RCC 7860 (cell line): ENCODE measurements at places on chromosomes 11 and 22.

GRCh38 chr11:65912845-65913244 is 6.0 kb downstream of the C11orf68 start:
- DNase-seq = peak; percentile 79

DNA sequence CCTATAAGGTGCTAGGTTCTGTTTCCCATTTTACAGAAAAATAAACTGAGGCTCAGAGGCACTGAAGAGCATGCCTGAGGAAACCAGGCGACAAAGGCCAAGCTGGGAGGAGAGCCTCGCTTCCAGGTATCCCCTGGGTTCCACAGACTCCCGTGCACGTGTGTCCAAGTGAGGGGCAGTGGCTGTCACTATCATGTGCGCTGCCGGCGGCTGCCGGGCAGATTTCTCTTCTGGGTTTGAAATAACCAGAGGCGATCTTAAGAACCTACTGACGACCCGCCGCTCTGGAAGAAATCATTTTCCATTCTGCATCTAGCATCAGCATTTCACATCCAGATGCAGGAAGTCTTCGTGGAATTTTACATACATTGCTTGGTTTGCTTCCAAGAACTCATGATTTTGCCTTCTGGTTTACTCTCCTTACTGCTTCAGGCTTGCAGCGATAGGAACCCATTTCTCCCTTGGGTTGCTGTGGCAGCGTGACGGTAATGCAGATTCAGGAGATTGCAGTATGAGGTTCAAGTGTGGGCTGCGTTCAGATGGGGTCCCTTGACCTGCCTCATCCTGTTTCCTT is 28.6 kb downstream of the ARHGAP8 start:
- DNase-seq = no peak

GRCh38 chr22:44214764-44215163 is 34.0 kb downstream of the PARVG start:
- no peak for DNase-seq

- DNase-seq = peak; percentile 41
Observed at GRCh38 chr11:27485930-27486773, 13.6 kb upstream of the LGR4 start.

DNA sequence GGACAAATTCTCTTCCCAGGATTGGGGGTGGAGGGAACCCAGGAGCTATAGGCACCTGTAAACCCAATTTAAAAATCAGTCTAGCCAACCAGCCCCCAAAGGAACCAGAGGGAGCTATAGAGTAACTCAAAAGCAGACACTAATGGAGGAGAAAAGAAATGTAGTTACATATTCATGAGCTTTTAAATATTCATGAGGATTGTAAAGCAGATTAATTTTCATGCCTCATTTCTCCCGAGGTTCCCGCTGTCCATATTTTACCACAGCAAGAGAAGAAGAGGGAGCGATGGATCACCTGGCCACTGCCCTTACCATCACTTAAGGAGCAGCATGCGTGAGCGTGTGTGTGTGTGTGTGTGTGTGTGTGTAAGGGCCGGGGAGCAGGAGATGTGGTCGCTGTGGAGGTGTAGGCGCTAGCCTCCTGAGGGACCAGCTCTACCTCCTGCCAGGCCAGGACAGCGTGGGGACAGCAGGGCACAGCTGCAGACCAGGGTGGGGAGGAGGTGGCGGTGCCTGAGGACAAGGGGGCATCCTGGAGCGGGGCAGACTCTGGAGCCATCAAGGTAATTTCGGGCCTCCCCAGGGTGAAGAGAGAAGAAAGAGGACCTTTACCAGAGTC is 100.7 kb upstream of the THY1 start:
- DNase-seq = no peak

DNA sequence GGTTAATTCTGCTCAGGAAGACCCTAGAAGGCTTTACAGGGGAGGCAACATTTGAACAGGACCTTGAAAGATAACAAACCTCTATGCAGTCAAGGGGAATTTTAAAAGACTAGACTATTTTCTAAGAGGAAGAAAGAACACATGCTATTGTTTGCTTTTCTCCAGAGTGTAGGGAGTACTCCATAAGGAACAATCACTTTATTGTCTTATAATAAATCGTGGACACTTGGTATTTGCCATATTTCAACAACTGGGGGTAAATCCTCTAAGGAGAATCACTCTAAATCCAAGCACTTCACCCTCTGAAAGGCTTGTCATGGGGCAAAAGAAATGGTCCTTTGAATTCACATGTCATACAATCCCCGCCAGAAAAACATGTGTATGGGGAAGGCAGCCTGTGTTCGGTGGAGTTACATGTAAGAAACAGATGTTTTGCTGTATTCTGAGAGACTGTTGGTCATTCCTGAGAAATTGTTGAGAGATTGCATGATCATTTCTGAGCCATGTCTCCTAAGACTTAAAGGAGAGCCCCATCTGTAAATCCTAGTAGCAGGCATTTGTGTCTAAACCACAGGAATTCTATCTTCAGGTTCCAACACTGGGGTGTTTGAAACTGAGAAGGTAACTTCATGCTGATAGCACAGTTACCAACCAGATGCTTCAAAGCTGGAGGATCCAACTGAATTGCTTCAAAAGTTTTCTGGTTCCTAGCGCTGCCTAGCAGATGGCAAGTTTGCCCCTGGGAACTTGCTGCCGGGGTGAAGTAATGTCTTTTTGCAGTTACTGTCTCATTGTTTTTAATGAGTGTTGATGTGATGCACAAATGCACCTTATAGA is 66.8 kb downstream of the FZD4 start:
- no peak for DNase-seq

- DNase-seq = no peak
Observed at GRCh38 chr11:40129266-40129665, 1330.2 kb downstream of the LRRC4C start.

DNA sequence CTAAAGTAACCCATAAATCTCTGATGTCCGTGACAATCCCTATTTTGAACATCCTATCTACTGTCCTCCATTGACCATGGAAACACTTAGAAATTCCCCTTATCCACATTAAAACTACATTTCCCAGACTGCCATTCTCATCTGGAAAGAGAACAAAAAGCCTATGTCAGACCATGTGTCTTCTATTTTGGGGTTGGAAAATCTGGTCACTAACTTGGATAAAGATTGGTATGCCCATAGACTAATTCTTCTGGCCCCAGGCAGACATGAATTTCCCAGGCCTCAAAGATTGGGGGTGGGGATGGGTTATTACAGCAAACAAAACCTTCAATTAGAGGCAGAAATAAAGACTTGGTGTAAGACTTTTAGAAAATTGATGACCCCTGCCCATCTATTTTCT is 30.9 kb upstream of the CREB3L1 start:
- no peak for DNase-seq

DNA sequence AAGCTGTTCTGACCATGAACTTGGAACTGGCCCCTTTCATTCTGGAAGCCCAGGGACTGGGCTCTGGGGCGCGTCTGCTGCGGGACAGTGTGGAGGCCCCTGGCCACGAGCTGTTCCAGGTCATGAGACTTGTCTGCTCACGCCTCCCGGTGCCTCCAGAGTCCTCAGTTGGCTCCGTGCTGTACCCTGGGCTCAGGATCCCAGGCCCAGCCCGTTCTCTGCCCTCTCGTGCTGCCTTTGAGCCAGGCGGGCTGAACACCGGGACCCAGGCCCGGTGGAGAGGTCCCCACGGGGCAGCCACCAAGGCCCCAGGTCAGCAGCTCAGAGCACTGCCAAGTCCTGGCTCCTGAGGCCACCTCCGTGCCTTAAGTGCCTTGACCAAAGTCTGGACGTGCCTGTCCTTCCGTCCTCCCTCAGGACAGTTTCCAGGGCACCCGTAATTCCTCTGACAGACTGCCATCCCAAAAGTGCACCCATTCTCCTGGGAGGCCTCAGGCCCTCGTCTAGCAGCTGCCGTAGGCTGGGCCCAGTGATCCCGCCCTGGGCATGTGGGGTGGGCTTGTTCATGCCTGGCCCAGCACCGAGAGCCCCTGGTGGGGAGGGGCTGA is 36.3 kb upstream of the PPARA start:
- no peak for DNase-seq

DNA sequence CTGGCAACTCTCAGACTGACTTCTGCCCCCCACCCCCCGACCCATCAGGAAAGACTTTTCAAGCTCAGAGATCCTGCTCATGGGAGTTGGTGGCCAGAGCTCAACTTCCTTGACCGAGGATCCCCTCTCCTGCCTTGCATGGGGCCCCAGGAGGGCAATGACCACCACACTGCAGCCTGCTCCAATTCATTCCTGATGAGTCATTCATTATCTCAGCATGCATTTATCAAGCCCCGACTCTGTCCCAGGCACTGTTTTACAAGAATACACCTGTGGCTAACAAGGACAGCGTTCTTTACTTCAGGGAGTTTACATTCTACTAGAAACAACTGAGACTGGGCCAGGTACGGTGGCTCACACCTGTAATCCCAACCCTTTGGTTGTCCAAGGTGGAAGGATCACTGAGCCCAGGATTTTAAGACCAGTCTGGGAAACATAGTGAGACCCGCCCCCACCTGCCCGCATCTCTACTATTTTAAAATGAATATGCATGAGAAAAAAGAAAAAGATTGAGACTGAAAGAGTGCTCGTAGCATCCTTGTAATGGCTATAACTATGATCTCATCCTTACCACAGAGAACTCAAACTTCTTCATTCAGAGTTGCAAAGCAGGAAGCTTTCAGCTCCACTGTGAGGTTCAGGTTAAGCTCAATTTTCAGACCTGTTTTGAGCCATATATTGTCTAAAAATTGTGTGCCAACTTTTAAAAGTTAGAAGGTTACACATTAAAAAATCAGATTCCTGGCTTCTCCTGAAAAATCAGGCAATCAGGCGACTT is 60.4 kb downstream of the FEZ1 start:
- no peak for DNase-seq

GRCh38 chr22:35150183-35151107 is 84.5 kb downstream of the ISX start:
- peak; percentile 11 for DNase-seq

- DNase-seq = no peak
Observed at GRCh38 chr11:110763249-110764011, 51.2 kb upstream of the ARHGAP20 start.

DNA sequence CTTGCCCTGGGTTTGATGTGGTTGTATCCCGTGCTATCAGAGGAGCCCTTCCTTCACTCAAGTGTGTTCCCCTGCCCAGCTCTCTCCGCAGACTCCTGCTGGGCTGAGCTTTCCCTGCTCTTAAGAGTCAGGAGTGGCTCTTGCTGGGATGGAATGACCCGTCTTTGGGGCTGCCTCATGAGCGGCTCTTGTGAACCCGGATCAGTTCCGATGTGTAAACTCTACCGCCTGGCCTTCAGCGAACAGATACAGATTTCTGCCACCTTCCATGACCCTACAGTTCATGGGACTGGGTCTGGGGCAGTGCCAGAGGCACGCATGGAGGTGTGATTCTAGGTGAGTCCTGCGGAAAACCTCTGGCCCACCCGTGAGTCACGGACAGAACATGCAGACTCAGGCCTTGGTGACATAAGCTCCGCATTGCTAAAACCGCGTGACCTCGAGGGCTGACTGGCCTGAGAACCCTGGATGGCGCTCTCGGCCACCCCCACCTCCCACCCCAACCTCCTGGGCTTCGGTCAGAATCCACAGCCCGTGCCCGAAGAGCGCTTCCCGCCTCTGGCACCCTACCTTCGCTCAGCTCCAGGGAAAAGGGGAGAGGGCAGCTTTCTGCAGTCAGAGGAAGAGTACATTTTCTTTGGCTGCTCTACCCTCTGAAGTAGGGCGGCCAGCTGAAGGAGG is 1.3 kb upstream of the ZBTB16 start:
- no peak for DNase-seq

DNA sequence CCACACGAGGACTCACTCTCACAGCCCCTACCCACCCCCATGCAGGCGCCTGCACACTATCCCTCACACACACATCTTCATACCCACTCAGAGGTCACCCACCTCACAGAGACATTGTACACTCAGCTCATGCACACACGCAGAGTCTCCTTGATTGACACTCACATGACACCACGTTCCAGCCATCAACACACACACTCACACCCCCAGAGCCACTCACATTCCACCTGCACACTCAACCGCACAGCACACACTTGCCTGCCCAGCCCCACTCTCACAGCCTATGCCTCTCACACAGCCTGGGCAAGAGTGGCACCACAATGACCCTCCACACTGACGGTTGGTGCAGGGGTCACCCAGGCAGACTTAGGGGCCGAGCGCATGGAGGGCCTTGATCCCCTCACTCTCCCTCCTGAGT is 2.2 kb downstream of the SPI1 start:
- no peak for DNase-seq

DNA sequence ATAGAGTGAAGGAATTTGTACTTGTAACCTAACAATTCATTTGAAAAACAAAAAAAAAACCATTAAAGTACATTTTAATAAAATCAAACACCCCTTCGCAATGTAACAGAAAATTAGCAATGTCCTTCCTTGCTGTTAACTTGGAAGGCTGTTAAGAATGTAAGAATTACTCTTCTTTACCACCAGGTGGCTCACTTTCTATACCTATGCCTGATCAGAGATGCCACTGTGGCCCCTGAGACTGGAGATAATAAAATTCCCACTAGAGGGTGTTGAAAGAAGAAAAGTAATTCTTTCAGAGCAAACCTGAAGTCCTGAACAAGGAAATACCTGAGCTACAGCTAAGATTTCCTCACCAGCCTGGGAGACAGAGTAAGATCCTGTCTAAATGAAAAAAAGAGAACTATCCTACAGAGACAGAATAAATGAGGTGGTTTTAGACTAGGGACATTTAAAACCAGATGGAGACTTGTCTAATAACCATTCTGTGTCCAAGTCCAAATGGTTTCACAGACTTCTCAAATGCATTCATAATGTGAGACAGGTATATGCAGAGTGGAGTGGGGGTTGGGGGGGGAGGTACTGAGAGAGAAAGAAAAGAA is 1089.3 kb downstream of the FAM181B start:
- peak; percentile 51 for DNase-seq

DNA sequence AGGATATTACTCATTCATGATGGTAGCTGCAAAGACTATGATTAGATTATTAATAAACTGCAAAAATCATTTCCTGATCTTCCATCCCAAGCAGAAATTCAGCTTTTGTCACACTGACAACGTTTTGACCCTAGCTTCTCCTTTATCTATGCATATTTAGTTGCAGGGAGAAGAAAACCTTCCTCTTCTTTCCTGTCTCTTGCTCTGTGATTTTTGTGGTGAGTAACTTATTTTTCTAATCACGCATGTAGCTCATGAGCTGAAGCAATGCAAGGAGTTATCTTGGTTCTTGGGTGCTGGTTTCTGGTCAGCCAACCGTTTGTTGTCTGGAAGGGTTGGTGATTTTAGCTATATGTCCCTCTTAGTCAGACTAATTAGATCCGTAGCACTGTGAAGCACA is 56.4 kb downstream of the FDX1 start:
- no peak for DNase-seq

- peak; percentile 38 for DNase-seq
Observed at GRCh38 chr11:68302670-68303069, 9.7 kb upstream of the LRP5 start.

- no peak for DNase-seq
Observed at GRCh38 chr22:39236321-39237317, 8.2 kb downstream of the PDGFB start.

- no peak for DNase-seq
Observed at GRCh38 chr11:70552167-70553150, 154.1 kb downstream of the CTTN start.

DNA sequence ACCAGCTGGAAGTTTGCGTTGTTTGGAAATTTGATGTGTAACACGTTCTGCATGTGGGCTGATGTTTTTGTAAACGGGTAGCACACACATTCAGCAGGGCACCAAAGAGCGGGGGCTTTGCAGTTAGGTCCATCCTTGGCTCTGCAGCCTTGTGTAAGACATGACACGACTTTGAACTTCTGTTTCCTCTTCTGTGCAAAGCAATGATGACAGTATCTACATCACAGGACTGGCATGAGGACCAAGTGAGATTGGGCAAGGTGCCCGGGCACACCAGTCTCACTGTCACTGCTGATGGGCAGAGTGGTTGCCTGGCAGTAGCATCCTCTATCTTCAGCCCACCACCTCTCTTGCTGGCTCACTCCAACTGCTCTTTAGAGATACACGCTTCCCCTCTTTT is 3.3 kb downstream of the TCN2 start:
- DNase-seq = no peak
